ENCODE measurements at places on chromosomes 12 and 14. TPM values are rescaled to one million over a fixed set of nuclear protein-coding genes. Genes with fewer than 3 reads are reported as not detected.
A peak's percentile ranks its signal among the peaks of the same experiment; 100 is the strongest.

DNA sequence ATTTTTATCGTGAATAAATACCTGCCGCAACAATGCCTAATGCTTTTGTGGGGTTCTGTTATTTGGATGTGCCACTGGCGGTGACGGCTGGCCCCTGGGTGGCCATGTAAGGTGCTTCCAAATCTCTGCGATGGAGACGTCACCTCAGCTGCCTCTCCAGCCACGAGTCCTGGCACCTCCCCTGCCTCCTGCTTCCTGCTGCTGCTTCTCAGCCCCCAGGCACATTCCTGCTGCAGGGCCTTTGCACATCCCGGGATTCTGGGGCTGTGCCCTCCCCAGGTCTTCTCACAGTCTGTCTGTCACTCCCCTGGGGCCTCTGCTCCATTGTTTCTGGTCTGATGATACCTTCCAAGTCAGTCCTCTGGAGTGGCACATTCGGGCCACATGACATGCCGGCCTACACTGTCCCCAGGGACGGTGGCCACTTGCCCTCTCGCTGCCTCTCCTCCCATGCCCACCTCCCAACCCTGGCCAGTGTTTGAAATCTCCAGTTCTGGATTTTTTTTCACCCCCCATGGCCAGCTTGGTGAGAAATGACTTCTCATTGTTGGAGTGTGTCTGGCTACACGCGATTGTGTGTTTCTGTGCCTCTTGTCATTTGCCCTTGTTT lies 151.8 kb downstream of the KIF26A start:
- no peak overlapping the region for H3K27ac ChIP-seq
- H3K27me3 ChIP-seq = peaks cover 13% of the 10 kb centered on the region
- peaks cover 4% of the 10 kb centered on the region for H3K4me1 ChIP-seq
- no peaks in the 10 kb centered on the region for H3K36me3 ChIP-seq
- DNase-seq = no peak

DNA sequence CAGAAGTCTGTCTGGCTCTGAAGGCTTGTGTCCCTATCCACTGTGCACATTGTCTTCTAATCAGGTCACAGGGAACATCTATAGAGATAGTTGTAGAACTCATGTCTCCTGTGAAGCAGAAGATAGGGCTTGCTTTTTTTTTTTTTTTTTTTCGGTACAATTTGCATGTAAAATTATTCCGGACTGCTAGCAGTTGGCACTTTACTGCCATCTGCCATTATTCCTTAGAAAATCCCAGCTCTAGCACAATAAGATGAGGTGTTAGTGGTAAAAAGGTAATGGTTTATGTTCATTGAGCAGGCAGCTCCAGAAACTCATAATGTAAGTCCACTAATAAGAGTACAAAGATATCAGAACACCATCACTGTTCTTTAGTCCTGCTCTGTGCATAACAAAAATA lies 8.7 kb downstream of the MYRFL start:
- H3K4me3 ChIP-seq = no peak overlapping the region
- H3K4me1 ChIP-seq = no peaks in the 10 kb centered on the region
- H3K27me3 ChIP-seq = peaks cover 35% of the 10 kb centered on the region
- H3K27ac ChIP-seq = no peak overlapping the region
- no peaks in the 10 kb centered on the region for H3K36me3 ChIP-seq

Gene FOXG1
- not detected for total RNA-seq

DNA sequence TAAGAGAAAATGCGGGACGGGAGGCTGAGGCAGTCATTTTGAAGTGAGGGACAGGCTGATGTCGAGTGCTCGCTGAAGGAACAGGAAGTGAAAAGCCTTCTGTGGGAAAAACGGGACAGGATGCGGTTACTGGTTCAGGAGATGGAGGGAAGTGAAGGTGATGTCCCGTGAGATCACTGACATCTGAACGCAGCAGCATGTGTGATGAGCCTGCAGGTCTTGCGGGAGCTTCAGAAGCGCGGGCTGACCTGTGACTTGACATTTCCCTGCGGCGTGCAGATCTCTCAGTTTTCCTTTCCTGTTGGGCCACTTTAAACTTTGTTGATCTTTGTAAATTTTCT lies 77.8 kb downstream of the DDX51 start:
- DNase-seq = no peak
- peak overlapping the region; percentile 92 for H3K27ac ChIP-seq
- no peaks in the 10 kb centered on the region for H3K27me3 ChIP-seq
- peak overlapping the region; percentile 93 for H3K4me3 ChIP-seq
- peaks cover 14% of the 10 kb centered on the region for H3K4me1 ChIP-seq

- peaks cover 19% of the 10 kb centered on the region for H3K27me3 ChIP-seq
- H3K36me3 ChIP-seq = no peaks in the 10 kb centered on the region
- H3K4me1 ChIP-seq = no peaks in the 10 kb centered on the region
- no peak overlapping the region for H3K27ac ChIP-seq
These were observed 220.8 kb upstream of the NOS1 start for GRCh38 chr12:117582135-117582784.

DNA sequence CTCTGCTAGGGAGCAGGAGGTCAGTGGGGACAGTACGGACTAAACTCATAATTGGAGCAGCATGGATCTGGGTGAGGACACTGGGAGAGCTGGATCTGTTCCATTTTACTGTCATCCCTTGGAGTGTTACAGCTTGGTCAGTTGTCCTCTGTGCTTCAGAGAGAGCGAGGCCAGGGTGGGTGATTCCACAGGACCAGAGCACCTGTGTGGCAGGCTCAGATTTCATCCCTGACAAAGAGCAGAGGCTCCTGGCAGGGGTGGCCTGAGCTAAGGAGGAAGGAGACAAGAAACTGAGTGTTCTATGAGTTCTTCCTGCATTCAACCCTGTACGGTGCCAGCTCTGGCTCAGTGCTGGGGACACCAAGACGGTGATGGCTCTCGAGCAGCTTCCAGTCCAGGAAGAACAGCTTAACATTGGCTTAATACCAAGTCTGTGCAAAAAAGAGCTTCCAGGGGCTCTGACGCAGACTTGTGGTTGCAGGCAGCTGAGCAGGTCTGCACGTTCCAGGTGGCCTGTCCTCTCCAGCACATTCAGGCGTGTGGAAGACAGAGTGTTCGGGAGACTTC lies 8.4 kb upstream of the PGF start:
- no peak for DNase-seq
- peaks cover 8% of the 10 kb centered on the region for H3K4me1 ChIP-seq
- H3K27ac ChIP-seq = no peak overlapping the region
- H3K36me3 ChIP-seq = peaks cover 4% of the 10 kb centered on the region
- H3K4me3 ChIP-seq = no peak overlapping the region

DNA sequence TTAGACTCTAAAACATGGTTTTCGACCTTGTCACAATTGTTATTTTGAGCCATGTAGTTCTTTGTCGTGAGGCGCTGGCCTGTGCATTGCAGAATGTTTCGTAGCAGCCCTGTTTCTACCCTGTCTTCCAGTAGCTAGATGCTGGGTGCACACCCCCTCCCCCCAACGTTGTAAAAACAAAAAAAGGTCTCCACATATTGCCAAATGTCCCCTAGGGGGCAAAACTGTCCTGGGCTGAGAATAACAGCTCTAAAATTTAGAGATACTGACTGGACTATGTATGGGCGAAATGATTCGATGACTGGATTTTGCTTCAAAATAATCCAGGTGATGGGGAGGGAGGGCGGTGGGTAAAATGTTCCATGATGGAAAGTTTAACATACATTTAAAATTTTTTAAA lies 126.1 kb upstream of the FUT8 start:
- no peak for DNase-seq
- H3K4me3 ChIP-seq = no peak overlapping the region
- peak overlapping the region; percentile 93 for H3K27ac ChIP-seq
- H3K4me1 ChIP-seq = peaks cover 46% of the 10 kb centered on the region
- H3K27me3 ChIP-seq = no peaks in the 10 kb centered on the region

Gene STYX
- total RNA-seq = 30.7 TPM

DNA sequence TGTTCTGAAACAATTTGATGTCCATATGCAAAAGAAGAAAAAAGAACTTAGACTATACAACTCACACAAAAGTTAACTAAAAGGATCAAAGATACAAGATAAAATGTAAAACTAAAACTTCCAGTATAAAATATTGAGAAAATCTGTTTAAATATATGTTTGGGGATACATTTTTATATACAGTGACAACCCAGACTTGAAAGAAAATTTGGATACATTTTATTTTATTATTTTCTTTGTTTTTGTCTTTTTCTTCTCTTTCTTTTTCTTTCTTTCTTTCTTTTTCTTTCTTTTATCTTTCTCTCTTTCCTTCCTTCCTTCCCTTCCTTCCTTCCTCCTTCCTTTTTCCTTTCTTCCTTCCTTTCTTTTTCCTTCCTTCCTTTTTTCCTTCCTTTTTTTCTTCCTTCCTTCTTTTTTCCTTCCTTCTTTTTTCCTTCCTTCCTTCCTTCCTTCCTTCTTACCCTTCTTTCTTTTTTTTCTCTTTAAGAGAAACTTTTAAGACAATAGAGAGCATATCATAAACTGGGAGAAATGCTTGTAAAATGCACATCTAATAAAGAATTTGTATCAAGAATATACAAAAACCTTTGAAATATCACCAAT lies 954.5 kb upstream of the LRFN5 start:
- DNase-seq = no peak
- no peak overlapping the region for H3K4me3 ChIP-seq
- H3K4me1 ChIP-seq = no peaks in the 10 kb centered on the region
- no peak overlapping the region for H3K27ac ChIP-seq
- no peaks in the 10 kb centered on the region for H3K36me3 ChIP-seq

Gene G2E3
- 27.7 TPM for total RNA-seq

Gene ACSM4
- not detected for total RNA-seq

DNA sequence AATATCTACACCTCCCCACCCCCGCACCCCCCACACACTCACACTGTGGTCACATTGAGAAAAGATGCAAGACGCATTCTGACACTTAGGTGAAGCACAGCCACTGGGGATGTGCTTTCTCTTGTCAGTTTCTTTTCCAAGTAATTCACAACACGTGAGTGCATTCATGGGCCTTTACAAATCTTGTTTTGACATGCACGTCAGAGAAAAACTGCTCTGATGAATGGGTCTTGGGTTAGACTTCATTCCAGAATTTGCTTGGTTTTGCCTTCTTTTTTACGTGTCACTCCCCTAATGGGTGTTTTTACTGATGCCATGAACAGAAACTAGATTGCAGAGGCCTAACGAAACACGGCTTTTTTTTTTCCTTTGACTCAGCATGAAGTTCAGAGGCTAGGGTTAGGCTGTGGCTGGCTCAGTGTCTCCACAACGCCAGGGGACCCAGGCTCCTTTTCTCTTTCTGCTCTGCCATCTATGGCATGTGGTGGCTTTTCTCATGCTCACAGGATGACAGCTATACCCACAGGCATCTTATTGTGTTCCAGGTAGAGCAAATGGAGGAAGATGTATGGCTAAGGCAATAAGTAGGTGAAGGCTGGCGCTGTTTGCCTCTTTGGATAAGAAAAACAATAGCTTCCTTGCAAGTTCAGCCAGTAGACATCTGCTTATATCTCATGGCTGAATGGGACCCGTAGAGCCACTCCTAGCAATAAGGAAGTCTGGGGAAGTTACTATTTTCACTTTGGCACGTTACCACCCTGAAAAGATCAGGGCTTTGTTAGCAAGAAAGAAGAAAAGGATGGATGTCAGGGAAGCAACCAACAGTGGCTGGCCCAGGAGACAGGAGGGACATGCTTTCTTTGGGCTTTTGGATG lies 253.3 kb downstream of the SLC15A4 start:
- no peaks in the 10 kb centered on the region for H3K36me3 ChIP-seq
- no peak overlapping the region for H3K27ac ChIP-seq
- DNase-seq = no peak
- no peak overlapping the region for H3K4me3 ChIP-seq

GRCh38 chr12:120235369-120236323 lies 29.9 kb downstream of the PXN start:
- H3K27ac ChIP-seq = peak overlapping the region; percentile 93
- H3K4me3 ChIP-seq = no peak overlapping the region
- DNase-seq = no peak
- no peaks in the 10 kb centered on the region for H3K27me3 ChIP-seq

- peaks cover 38% of the 10 kb centered on the region for H3K27me3 ChIP-seq
- H3K4me1 ChIP-seq = peaks cover 5% of the 10 kb centered on the region
- H3K27ac ChIP-seq = no peak overlapping the region
- no peak overlapping the region for H3K4me3 ChIP-seq
- DNase-seq = no peak
- H3K36me3 ChIP-seq = peaks cover 7% of the 10 kb centered on the region
These were observed 4.0 kb downstream of the FOXG1 start for GRCh38 chr14:28770630-28771029.

GRCh38 chr12:1001507-1001906 lies 10.5 kb downstream of the ERC1 start:
- H3K4me1 ChIP-seq = peaks cover 21% of the 10 kb centered on the region
- no peak overlapping the region for H3K4me3 ChIP-seq
- no peaks in the 10 kb centered on the region for H3K27me3 ChIP-seq
- no peak for DNase-seq

DNA sequence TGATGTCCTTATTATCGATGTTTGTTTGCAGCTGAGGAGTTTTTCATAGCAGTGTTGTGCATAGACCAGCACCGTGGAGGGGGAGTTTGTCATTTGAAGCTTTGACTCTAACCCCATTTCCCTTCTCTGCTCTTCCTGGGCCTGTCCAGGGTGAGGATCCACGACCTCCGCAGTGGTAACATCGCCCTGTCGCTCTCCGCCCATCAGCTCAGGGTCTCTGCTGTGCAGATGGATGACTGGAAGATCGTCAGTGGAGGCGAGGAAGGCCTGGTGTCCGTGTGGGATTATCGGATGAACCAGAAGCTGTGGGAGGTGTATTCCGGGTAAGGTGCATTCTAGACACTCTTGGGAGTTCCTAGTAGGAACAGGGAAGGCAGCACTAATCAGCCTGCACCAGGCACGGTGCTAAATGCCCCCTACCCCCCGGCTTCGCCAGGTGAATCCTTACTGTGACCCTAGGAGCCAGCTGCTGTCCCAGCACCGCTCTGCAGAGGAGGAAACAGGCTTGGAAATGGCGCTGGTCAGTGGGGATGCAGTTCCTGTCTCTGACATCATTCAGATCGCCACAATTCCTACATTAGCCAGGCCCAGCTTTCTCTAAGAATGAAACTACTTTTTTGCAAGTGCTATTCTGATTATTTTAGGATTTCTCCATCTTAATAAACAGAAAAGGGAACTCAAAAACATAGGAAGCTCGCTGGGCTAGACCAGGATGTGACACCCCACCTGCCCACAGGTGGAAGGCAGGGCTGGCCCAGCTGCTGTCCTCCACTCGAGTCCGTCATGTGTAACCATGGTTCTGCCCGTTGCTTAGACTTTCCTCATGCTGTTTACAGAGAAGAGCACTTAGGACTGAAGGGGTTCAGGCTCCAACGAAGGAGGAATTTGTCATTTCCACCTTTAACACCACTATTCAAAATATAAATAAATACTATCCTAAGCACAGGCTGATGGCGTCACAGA lies 74.9 kb downstream of the TESC start:
- H3K4me3 ChIP-seq = no peak overlapping the region
- H3K27me3 ChIP-seq = no peaks in the 10 kb centered on the region
- no peak for DNase-seq
- H3K36me3 ChIP-seq = peaks cover 9% of the 10 kb centered on the region

Gene STAT6
- 205 TPM for total RNA-seq

Gene GPR84
- 0.99 TPM for total RNA-seq

GRCh38 chr12:19959353-19959752 lies 409.0 kb upstream of the PDE3A start:
- no peak for DNase-seq
- H3K4me3 ChIP-seq = no peak overlapping the region
- H3K27ac ChIP-seq = no peak overlapping the region

- H3K4me3 ChIP-seq = no peak overlapping the region
- DNase-seq = no peak
- H3K27ac ChIP-seq = no peak overlapping the region
- peaks cover 2% of the 10 kb centered on the region for H3K36me3 ChIP-seq
These were observed 142.5 kb upstream of the OVCH1 start for GRCh38 chr12:29639893-29640495.

Gene NRXN3
- not detected for total RNA-seq

Gene FIGNL2
- total RNA-seq = 0.76 TPM

- no peaks in the 10 kb centered on the region for H3K4me1 ChIP-seq
- H3K36me3 ChIP-seq = no peaks in the 10 kb centered on the region
- H3K27me3 ChIP-seq = no peaks in the 10 kb centered on the region
- H3K4me3 ChIP-seq = peak overlapping the region; percentile 19
These were observed 387.9 kb downstream of the DAD1 start for GRCh38 chr14:22200977-22201605.
